Astrocyte of the cerebellum (primary cell): ENCODE measurements at places on chromosomes 7 and 10.

- no peak for DNase-seq
Measured at GRCh38 chr7:6384327-6384726, 63.4 kb downstream of the DAGLB start.

GRCh38 chr7:1939434-1940401 is 269.6 kb downstream of the ELFN1 start:
- DNase-seq = no peak

GRCh38 chr10:59885430-59886134 is 20.8 kb downstream of the CCDC6 start:
- DNase-seq = no peak

- DNase-seq = no peak
Measured at GRCh38 chr10:86580521-86580891, 58.9 kb upstream of the WAPL start.

- no peak for DNase-seq
Measured at GRCh38 chr7:101896316-101896715, 78.9 kb downstream of the CUX1 start.

GRCh38 chr7:138137423-138138171 is 61.3 kb downstream of the AKR1D1 start:
- DNase-seq = no peak

DNA sequence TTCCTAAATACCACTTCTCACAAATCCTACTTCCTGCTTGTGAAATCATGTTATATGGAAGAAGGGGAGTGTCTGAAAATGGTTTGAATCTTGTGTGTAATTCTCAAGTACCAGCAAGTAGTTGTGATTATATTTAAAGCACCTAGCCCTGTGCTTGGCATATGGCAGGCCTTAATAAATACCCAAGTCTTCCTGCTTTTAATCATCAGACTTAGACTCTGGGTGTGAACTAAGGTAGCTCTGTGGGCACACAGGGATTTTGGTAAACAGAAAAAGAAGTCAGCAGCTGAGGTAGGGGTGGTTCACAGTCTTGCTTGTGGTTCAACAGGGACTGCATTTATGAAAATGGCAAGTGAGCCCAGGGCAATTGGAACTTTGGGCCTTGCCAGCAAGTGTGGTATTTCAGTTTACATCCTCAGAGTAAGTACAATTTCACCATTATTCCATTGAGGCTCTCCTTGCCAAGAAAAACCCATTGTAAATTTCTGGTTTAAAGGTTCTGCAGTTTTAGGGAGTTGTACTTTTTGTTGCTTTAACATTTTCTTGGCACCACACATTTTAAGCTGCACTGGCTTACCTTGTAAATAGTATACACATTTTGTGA is 215.5 kb downstream of the AUTS2 start:
- DNase-seq = no peak

- no peak for DNase-seq
Measured at GRCh38 chr7:95229301-95229700, 95.0 kb downstream of the PON1 start.

GRCh38 chr7:74253331-74253730 is 868 bp downstream of the RFC2 start:
- no peak for DNase-seq

GRCh38 chr7:16708511-16708910 is 45.0 kb upstream of the TSPAN13 start:
- no peak for DNase-seq

- no peak for DNase-seq
Measured at GRCh38 chr7:14503623-14504022, 398.9 kb downstream of the DGKB start.

GRCh38 chr7:112876877-112877276 is 86.7 kb upstream of the TMEM168 start:
- no peak for DNase-seq

DNA sequence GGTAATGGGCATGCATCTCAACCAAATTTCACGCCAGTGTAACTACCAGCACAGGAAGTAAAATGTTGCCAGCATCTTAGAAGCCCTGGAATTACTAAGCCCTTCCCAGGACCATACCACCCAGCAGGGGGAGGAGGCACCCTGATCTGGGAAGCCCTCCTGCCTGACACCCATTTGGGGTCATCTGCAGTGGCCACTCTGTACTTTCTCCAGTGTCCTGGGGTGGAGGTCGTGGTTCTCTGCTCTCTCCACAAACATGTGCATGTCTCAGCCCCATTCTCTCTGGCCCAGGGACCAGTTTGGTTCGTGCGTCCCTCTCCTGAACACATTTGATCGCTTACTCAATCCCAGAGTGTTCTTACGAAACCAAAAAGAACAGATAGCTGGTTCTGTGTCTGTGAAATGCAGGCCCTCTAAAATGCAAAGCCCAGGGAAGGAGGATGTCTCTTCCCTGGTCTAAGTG is 9.4 kb upstream of the LRRC27 start:
- DNase-seq = no peak

DNA sequence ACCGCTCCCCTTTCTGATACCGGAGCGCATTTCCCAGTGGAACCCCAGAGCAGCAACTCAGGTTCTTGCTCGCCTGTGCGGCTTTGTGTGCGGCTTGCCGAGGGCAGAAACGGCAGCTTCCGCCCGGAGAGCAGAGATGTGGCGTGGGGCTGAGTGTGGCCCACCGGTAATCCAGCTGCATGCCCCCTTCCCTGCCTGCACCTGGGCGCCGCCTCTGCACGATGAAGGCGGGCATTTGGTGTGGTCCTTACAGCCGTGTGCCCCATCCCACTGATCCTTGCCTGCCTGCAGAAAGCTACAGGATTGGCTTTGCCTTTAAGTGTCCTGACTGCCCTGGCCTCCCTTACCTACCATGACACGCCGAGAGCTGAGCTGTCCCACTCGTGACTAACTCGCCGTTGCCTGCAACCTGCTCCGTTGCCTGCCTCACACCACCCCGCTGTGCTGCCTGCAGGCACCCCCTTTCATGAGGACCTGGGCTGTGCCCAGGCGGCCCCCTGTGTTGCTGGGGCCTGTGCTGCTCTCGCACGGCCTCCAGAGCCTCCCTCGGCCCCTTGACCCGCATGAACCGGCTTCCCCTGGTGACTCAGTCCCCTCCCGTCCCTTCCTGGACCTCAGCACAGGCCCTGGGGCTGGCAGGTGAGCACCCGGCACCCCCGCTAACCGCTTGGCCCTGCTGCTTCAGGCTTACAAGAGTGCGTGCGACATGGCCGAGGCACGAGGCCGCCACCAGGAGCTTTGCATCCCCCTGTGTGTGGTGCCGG is 48.0 kb downstream of the PITRM1 start:
- no peak for DNase-seq

- no peak for DNase-seq
Measured at GRCh38 chr7:36811807-36812206, 87.5 kb upstream of the AOAH start.

GRCh38 chr7:14510268-14510667 is 392.3 kb downstream of the DGKB start:
- DNase-seq = no peak
